ENCODE measurements at places on chromosomes 16 and 17.

GRCh38 chr16:82651921-82652601, 25.3 kb downstream of the CDH13 start:
- DNase-seq: no peak

- DNase-seq: no peak
Observed at GRCh38 chr16:89268585-89268984, 51.1 kb downstream of the ZNF778 start.

- DNase-seq: no peak
Observed at GRCh38 chr17:30379303-30379902, 676 bp downstream of the CPD start.

GRCh38 chr17:6096201-6097004, 26.2 kb downstream of the WSCD1 start:
- no peak for DNase-seq

DNA sequence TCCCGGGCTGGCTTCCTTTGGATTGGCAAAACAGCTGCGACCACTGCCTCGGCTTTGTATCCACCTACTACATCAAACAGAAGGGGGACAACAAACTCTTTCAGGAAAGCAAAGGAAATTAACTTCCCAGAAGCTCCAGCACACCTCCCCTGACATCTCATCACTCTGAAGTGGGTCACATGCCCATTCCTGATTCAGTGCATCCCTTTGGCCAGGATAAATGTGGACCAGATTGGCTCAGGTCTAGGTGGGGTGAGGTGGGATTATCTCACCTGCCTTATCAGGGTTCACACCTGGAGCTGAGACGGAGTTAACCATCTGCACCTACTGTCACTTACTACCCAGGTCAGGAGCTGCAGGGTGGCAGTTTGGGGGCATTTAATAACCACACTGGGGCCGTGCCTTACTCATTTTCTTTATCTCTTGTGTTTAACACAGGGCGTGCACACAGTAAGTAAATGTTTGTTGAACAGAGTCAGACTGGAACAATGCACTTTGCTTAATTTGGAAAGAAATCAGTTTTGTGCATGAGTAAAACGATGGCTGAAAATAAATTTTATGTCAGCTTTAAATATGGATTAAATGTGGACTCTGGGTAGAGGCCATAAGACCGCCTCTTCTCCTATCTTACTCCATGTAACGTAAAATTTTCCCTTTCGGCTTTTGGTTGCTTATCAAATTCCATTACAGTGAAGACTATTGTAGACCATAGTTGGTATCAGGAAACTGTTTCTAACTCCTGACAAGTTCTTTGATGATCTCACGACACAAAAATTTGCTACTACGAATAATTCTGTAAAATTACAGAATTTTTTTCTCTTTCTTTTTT, 36.0 kb downstream of the IQCK start:
- peak; percentile 61 for DNase-seq

- DNase-seq: no peak
Observed at GRCh38 chr17:79980246-79981043, 55.2 kb downstream of the TBC1D16 start.

DNA sequence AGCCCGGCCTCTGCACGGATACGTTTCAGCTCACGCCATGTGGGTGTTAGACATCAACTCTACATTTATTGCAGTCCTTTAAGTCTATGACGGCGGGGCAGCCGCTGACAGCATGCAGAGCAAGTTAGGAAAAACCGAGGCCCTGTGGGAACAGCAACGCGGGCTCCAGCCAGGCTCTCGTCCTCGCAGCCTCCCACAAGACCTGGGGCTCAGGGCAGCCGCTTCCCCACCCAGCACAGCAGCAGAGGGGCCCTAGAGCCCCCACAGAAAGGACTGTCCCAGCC, 3.7 kb upstream of the MRPS34 start:
- no peak for DNase-seq

DNA sequence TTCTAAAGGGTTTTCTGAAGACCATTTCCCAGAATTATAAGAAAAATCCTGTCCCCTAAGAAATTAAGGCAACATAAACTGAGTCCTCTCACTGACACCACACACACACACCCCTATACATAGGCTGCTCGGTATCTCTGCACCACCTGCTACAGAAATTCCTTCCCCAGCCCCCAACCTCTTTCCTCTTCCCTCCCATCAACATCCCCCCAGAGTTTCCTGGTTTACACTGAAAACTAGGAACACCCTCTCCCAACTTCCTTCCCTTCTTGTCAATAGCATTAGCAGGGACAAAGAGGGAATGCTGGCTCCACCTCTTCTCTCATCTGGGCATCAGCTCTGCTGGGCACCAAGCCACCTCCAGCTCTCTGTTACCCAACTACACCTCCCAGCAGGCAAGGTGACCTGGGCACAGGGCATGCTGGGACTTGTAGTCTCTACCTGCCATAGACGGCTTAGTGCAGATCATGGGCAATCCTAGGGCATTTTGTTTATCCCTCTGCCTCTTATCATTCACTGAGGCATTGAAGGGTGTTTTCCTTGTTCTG, 15.7 kb downstream of the CAVIN1 start:
- no peak for DNase-seq

- DNase-seq: no peak
Observed at GRCh38 chr16:51409001-51409675, 258.1 kb upstream of the SALL1 start.

DNA sequence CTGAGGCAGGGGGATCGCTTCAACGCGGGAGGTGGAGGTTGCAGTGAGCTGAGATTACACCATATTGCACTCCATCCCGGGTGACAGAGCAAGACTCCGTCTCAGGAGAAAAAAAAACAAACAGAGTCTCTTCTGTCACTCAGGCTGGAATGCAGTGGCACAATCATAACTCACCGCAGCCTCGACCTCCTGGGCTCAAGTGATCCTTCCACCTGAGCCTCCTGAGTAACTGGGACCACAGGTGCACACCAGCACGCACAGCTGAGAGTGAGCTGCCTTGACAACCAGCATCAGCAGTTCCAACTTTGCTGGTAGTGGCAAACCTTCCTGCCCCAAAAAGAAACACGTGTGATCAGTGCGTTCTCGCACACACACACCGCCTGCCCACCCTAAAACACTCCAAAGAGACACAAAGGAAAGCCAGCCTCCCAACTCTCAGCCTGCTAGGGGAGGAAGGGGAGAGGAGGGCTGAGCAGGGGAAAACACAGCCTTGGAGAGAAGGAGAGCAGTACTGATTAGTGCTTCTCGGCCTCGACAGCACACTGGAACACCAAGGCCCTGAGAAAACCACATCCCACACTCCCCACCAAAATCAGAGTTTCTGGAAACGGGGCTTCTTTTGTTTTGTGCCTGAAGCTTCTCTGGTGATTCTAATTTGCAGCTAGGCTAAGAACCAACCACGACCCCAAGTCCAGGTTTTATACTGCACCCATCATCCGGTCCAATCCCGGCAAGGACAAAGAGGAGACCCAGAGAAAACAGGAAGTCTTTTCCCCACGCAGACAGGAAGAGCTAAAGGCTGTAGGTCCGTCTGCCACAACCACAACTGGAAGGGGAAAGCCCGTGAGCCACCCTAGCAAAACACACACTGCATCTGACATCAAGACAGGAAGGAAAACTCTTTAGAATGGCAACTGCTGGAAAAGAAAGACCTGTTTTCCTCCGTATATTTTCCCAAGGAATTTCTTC, 28.8 kb downstream of the ZCCHC14 start:
- no peak for DNase-seq

DNA sequence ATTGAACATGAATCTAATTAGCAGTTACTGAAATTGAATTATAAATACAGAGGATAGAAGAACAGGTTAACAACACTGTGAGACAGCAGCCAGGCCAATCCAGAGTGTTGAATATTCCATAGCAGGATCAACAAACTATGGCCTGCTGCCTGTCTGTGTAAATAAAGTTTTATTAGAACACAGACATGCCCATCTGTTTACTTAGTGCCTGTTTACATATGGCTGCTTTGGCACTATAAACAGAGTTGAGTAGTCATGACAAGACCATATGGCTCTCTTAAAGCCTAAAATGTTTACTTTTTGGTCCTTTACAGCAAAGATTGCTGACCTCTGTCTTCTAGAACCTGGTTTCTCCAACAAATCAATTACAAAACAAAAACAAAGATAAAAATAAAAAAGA, 115.4 kb upstream of the CDC42EP4 start:
- DNase-seq: no peak

DNA sequence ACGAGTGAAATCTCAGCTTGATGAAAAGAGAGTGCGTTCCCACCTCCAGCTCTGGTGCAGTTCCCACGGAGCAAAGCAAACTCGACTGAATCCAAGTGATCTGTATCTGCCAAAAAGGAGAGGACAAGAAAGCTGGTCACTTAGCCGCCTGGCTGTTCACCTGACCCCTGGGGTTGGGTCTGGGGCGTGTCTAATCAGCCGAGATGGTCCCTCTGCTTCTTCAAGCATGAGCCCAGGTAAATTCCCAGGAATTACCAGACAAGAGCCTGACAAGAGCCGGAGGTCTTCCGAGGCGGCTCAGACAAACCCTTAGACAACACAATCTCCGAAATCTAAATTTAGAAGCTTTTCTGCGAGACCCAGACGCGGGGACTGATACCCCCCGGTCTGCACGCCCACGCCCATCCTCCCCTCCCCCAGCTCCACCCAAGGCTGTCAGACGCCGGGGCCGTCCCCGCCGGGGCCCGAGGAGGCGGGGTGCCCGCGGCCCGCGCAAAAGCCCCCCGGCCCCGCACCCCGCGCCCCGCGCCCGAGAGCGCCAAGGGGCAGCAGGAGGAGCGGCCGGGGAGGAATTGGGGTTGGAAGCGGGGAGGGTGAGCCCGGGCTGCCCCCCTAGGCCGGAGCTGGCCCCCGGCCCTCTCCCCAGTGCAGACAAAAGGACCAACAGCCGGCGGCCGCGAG, 674 bp downstream of the ZNF821 start:
- DNase-seq: no peak

GRCh38 chr17:49162866-49163265, 30.3 kb downstream of the B4GALNT2 start:
- DNase-seq: no peak

DNA sequence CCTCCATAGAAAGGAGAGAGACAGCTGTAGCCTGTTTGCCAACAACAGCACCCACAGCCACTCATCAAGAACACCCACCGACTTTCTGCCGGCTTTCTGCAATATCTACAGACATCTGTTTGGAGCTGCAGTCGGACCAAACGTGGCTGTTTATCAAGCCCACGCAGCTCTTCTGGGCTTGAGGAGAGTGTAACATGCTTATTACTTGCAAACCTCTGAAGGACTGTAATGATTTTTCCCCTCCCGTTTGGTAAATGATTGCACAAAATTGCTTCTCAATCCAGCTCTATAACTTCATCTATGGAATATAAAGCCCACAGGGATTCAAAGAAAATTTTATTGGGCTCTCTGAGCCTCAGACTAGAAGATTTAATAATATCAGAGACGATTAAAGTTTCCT, 100.5 kb downstream of the VAT1L start:
- no peak for DNase-seq

GRCh38 chr16:79795556-79795955, 195.0 kb upstream of the MAF start:
- no peak for DNase-seq

DNA sequence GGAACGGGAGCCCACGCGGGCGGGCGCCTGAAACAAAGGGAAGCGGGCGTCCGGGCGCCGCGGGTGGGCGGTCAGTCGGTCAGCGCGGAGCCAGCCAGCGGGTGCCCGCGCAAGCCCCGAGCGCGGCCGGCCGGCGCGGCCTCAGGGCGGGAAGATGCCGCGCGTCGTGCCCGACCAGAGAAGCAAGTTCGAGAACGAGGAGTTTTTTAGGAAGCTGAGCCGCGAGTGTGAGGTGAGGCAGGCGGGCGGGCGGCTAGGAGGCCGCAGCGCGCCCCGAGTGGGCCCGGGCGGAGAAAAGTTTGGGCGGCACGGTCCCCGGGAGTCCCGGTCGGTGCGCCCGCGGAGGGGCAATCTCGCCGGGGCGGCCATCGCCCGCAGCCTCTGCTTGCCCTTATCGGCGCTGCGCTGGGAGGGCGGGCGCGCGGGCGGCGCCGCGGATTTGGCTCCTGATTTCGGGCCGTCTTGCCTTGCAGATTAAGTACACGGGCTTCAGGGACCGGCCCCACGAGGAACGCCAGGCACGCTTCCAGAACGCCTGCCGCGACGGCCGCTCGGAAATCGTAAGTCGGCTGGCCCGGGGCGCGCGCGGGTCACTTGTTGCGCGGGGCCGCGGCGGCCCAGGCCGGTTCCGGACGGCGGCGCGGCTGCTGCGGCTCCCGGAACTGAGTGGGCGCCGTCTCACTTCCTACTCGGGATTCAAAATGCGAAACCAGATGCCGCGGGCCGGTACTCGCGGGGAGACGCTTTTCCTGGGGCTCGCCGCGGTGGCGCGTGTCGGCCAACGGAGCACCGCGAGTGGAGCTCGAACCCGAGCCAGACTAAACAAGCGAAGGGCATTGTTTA, 526 bp downstream of the CBFB start:
- no peak for DNase-seq

DNA sequence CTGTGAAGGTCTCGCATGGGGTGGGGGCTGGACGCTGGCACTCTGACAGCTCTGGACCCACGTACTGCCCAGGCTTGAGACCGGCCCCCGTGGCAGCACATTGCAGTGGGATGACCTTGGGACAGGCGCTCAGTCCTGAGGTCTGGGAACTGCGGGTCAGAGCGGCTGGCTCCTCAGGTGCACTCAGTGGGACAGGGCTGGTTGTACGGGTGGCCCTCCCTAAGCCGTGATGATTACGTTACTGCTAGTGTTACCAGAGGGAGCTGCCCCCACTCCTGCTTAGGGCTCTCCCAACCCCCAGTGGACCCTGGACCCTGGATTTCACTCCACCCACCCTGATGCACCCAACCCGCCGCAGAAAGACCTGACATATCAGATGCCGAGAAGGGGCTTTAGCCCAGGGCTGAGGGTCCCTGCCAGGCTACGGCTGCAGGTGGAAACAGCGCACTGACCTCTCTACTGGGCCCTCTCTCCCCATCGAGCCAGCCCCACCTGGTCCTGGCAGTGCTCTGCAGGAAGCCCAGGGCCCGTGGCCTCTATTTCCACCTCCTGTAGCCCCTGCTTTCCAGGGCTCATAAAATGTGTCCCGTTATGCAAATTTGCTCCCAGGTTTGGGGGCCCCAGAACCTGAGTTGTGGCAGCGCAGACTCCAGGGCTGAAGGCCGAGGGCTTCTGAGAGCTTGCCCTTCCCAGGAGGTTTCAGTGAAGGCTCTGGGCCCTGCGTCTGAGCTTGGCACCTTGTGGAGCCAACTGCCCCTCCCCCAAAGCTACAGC, 77.2 kb downstream of the RTN4RL1 start:
- no peak for DNase-seq

DNA sequence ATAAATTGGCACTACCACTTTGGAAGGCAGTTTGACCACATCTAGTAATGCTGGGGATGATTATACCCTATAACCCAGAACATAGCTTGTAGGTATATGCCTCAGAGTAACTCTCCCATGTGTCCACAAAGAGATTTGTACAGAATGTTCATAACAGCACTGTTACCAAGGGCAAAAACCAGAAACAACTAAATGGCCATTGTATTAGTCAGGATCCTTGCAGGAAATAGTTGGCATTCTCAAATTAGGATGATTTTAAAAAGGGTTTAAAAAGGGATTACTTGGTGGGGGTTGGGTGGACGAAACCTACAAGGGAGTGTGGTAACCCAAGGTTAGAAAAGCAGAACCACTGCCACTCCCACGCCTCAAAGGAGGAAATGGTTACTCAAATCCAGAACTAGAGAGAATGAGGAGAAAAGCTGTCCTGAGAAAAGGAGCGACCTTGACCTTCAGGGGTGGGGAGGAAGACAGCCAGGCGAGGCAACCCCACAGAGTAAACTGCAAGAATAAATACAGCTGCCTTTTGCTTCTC, 2.1 kb downstream of the CPPED1 start:
- DNase-seq: peak; percentile 80
